ENCODE measurements at places on chromosomes 5 and 9.
A peak's percentile ranks its signal among the peaks of the same experiment; 100 is the strongest.

GRCh38 chr5:139711906-139712224 lies 63.7 kb downstream of the CXXC5 start:
- no peak for DNase-seq

- DNase-seq = no peak
Observed at GRCh38 chr9:33414889-33415500, 12.6 kb upstream of the AQP7 start.

GRCh38 chr9:107816561-107817021 lies 327.0 kb upstream of the KLF4 start:
- DNase-seq = no peak

DNA sequence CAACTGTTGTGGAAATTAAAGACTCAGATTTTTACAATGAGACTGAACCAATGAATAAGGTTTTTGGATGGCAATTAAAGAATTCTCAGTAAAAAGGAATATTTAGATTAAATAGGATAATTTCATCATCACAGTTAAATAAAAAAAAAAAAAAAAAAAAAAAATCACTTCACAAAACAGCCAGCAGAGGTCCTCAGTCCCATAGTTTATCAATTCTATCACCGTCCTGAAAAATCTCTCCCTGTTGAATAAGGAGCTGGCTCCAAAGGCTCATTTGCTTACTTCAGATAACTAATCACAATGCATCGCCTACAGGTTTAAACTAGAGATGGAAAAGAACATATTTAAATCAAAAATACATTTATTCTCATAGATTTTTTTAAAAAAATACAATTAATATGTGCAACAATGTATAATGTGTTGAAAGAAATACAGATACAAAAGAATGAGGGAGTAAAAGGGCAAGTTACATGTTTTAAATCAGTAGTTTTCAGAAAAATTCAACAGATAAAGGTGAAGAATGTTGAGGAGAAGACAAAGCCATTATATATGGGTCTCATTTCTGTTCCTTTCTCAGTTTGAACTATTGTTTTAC lies 175.8 kb upstream of the CHD1 start:
- DNase-seq = no peak

GRCh38 chr9:91032121-91032531 lies 230.5 kb downstream of the SYK start:
- DNase-seq = peak; percentile 52

- no peak for DNase-seq
Observed at GRCh38 chr5:116739571-116739970, 164.9 kb upstream of the SEMA6A start.

- no peak for DNase-seq
Observed at GRCh38 chr5:179321206-179321987, 23.9 kb downstream of the ADAMTS2 start.

- no peak for DNase-seq
Observed at GRCh38 chr9:121700165-121700831, 48.9 kb downstream of the DAB2IP start.

DNA sequence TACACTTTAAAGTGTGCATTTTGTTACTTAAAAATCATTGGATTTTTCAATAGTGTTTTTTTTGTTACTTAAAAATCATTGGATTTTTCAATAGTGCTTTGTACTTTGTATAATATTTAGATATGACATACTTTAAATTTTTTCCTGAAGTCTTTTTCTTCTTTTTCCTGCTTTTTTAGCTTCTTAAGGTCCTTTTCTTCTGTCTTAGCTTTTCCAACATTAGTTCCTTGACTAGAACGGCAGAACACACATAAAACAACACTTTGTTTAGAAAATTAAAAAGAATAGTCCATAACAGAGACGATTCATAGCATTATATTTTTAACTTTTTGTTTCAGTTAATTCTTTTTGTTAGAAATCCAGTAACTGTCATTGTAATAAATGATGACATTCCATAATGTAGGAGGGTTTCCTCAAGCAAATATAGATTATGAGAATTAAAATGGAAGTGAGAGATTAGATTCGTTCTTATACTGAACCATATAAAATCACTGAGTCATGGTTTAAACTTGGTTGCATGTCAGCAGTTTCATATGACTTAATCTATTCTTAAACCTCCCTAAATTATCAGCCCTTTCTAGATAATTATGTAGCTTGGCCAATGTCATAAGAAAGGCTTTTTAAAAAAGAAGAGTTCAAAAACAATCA lies 45.3 kb upstream of the RICTOR start:
- no peak for DNase-seq

GRCh38 chr5:41893074-41893851 lies 10.9 kb upstream of the RIMOC1 start:
- DNase-seq = no peak

- DNase-seq = no peak
Observed at GRCh38 chr5:158999339-158999738, 100.4 kb downstream of the EBF1 start.

GRCh38 chr5:135441919-135442318 lies 5.2 kb downstream of the DCANP1 start:
- DNase-seq = no peak

- DNase-seq = no peak
Observed at GRCh38 chr9:78235256-78235761, 566 bp upstream of the CEP78 start.

DNA sequence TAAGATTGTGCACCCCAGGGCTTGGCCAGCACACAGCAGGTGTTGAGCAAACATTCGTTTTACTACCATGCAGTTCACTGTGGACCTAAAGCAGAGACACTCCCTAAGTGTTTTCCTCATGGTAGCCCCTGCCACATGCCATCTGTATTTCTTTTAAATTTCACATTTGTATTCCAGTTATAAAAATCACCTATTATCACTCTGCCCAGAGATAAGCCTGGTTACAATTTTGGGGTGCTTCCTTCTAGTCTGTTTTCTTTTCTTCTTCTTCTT lies 10.9 kb upstream of the FIBCD1 start:
- DNase-seq = no peak

GRCh38 chr9:27924502-27924901 lies 351.2 kb upstream of the C9orf72 start:
- DNase-seq = no peak

DNA sequence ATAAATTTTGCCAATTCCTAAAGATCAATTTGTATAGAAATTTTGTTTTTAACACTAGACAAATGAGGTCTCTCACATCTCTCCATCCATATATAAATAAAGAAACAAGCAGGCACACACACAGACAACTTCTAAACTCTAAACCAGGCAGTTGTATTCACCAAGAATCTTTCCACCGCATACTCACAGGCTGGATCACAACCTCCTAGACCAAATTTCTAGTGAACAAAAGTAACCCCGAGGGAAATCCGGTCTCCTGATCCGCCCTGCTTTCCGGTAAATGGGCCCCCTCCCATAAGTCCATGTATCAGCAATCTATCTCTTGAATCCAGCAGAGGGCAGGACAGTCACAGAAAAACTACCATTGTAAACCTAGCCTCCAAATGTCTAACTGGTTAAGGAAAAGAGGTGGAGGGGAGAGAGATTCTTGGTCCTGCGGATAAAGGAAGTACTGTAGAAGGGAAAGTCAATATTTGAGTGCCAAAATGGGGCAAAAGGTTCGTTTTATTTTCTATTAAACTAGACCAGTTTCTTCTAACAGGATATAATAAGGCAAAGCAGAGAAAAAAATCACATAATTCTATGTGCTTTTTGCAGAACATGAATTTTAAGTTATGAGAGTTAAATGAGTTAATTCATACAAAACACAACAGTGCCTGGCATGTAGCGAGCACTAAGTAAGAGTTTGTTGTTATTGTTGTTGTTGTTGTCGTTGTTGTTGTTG lies 4.8 kb upstream of the SMU1 start:
- no peak for DNase-seq

- DNase-seq = no peak
Observed at GRCh38 chr9:96413302-96414221, 4.6 kb downstream of the ZNF367 start.

DNA sequence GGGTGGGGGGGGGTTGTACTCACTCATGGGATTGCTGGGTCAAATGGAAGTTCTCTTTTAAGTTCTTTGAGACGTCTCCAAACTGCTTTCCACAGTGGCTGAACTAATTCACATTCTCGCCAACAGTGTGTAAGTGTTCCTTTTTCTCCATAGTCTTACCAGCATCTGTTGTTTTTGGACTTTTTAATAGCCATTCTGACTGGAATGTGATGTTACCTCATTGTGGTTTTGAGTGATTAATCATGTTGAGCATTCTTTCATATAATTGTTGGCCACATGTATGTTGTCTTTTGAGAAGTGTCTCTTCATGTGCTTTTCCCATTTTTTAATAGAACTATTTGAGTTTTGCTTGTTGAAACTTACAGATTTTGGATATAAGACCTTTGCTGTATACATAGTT lies 94.9 kb upstream of the PLPPR1 start:
- DNase-seq = no peak

DNA sequence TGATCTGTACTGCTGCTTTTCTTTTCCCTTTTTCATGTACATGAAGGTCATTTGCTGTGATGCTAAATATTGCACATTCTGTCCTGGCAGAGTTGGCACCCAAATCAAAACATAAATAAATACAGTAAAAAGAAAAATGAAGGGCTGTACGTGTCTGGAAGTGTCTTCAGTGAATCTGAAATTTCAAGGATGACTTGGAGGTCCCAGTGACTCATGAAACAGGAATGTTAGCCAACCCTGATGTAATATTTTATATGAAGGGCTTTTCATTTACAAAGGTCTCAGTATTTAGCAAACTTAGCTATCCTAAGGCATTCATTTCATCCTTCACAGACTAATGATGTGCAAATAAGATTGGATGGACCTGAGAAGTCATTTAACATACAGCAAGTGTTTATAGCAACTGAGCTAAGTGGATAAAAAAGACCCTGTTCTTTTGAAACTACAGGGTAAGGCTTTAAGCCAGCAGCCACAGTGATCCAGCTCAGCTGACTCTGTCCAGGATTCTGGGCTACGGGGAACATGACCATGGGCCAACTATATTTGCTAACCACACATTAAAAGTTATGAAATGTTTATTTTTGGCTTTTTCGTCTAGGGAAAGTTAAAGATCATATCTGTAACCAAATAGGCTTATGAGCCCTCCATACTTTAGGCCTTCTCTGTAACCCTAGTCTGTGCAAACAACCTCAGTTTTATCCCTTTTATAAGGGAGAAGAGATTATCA lies 104.0 kb upstream of the DMRTA1 start:
- DNase-seq = no peak

- DNase-seq = no peak
Observed at GRCh38 chr5:148880696-148881095, 54.3 kb downstream of the ADRB2 start.

DNA sequence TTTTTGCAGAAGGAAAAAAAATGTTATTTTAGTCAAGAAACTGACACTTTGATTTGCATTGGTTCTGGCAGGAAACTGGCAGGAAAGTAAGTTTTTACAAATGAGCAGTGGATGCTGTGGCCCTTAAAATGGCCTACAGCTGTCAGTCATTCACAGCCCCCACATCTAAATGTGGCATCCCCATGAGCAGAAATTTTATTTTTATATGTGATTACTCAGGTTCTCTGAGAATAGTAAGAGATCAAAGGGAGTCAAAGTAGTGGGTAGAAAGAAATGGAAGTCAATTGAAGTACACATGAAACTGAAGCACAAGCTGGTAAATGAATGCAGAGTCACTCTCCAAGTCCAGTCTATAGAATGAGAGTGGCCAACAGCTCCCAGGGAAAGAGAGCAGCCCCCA lies 80.3 kb downstream of the ENC1 start:
- DNase-seq = no peak

GRCh38 chr5:8848997-8849594 lies 696.8 kb downstream of the SEMA5A start:
- no peak for DNase-seq

- no peak for DNase-seq
Observed at GRCh38 chr9:116298878-116299391, 145.3 kb downstream of the PAPPA start.

DNA sequence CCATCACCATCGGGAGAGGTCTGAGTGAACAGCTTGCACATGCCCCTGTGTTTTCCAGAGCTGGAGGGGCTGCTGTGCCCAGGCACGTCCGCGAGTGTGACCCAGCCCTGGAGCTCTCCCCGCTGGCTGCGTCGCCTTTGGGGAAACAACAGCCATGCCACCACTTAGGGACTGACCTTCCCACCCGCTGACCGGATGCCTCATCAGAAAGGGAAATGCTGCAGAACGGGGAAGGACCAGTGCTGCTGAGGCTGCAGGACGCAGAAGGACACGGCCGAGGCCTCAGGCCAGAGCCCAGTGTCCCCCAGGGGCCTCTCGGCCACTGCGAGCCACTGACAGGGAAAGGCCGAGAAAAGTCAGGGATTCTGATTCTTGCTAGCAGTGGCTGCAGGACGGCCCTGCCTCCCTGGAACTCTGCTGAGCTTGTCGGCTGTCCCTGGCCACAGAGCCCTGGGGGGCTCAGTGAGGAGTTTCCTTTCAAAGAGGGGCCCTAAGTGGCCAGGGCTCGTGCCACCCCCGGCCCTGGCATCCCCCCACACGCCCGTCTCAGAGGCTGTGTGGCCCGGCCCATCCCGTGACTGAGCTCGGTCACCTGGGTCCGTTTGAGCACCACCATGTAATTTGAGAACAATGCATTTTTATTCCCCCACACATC lies 130.8 kb downstream of the ZNF354C start:
- no peak for DNase-seq

- no peak for DNase-seq
Observed at GRCh38 chr9:35660966-35661415, 2.9 kb downstream of the CCDC107 start.

DNA sequence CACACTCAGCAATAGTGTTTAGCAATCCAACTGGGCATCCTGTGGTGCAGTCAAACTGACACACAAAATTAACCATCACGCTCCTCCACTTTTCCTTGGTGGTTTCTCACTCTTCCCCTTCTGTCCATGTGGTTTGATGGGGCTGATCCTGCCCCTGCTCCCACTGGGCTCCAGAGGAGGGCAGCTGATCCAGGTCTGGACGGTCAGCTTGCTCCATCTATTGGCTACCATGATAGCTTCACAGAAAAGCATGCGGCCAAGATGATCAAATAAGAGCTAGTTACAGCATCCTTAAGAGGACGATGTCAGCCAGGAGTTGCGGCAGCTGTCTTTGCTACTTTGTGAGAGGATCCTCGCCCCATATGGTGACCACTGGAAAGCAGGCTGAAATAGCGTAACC lies 29.6 kb upstream of the RANBP17 start:
- no peak for DNase-seq

- DNase-seq = no peak
Observed at GRCh38 chr9:3118081-3118480, 274.2 kb upstream of the PUM3 start.

GRCh38 chr5:169627551-169627950 lies 9.5 kb upstream of the DOCK2 start:
- DNase-seq = no peak

DNA sequence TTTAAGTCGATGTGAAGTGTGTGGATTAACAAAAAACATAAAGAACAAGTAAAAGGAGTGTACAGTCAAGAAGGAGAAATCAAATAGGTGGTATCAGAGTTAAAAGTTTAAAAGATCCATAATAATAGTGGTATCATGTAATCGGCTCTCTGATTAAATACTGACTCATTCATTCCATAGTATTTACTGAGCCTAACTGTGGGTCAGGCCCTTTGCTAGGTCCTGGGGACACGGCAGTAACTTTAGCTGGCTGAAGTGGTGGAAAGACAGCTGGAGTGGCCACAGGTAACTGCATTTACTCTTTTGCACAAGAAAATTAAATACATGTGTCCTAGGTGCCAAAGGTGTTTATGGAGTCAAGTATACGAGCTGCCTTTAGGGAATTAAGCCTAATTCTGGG lies 124.0 kb downstream of the GNAQ start:
- no peak for DNase-seq
